ENCODE measurements at places on chromosomes 13 and 19. TPM values are rescaled to one million over a fixed set of nuclear protein-coding genes. Genes with fewer than 3 reads are reported as not detected.
A peak's percentile ranks its signal among the peaks of the same experiment; 100 is the strongest.

The ZNF578 gene
- polyA plus RNA-seq = 5.6 TPM

The TBXA2R gene
- polyA plus RNA-seq = 4.1 TPM

The COL5A3 gene
- 0.86 TPM for polyA plus RNA-seq

The DOCK9 gene
- polyA plus RNA-seq = 70.2 TPM

The TEX101 gene
- polyA plus RNA-seq = not detected

The LGI4 gene
- polyA plus RNA-seq = 3.3 TPM

The IL4I1 gene
- polyA plus RNA-seq = 3.6 TPM

The FXYD7 gene
- 1.3 TPM for polyA plus RNA-seq

The MCEMP1 gene
- polyA plus RNA-seq = 0.66 TPM

The LYPD5 gene
- polyA plus RNA-seq = 0.14 TPM

The GDF15 gene
- 2.8 TPM for polyA plus RNA-seq

The AKT2 gene
- polyA plus RNA-seq = 148 TPM

The KCNN4 gene
- 1.7 TPM for polyA plus RNA-seq

The CNN2 gene
- polyA plus RNA-seq = 161 TPM

The TUBA3C gene
- polyA plus RNA-seq = not detected

The NCAN gene
- polyA plus RNA-seq = 0.14 TPM

The NTF4 gene
- polyA plus RNA-seq = 3.5 TPM

- DNase-seq = no peak
Measured at GRCh38 chr19:18543814-18544475, 572 bp upstream of the FKBP8 start.

GRCh38 chr19:12745166-12745897, 6.3 kb upstream of the BEST2 start:
- DNase-seq = no peak

DNA sequence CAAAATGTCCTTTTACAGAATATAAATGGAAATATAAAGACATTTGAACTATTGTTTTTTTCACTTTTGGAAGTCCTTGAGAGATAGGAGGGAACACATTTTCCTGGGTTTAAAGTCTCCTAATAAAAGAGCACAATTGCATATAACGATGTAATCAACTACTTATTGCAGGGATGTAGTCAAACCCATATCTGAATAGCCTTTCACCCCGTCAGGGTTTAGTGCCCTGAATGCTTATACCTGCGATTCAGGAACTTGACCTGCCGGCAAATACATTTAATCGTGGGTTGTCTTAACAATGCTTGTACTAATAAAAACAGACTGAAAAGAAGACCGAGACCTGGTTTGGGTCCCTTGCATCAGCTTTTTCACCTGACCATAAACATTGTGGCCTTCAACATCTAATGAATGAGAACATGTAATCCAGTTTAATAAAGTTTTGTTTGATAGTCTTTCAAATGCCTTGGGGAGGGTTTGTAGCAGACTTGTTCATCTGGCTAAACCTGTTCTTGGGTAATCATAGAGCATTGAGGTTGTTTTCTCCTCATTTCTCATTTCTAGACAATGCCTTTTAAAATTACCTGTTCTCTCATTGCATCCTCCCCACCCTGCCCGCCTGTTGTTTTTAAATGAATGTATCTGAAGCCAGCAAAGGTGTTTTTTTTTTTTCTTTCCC, 7.0 kb downstream of the KLF5 start:
- no peak for DNase-seq

GRCh38 chr13:60343978-60344377, 53.0 kb upstream of the TDRD3 start:
- DNase-seq = no peak

GRCh38 chr19:30269638-30270037, 102.5 kb upstream of the ZNF536 start:
- no peak for DNase-seq

GRCh38 chr13:105997581-105998550, 537.6 kb downstream of the EFNB2 start:
- peak; percentile 52 for DNase-seq

DNA sequence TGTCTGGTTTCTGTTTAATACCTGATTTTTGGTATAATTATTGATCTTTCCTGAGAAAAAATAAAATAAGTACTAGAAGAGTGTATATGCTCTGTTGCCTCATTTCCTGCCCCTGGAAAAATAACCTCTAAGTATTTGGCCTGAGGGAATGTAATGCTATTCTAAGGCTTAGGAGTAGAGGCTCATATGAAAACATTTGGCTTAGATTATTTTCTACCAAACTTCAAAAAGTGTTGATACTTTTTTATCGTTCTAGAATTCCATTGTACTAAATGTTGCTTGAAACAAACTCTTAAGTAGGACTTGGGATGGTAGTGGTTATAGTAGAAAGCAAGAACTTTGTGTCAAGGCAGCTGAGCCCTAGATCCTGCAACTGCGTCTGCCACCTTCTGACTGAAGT, 57.8 kb downstream of the COG3 start:
- no peak for DNase-seq

DNA sequence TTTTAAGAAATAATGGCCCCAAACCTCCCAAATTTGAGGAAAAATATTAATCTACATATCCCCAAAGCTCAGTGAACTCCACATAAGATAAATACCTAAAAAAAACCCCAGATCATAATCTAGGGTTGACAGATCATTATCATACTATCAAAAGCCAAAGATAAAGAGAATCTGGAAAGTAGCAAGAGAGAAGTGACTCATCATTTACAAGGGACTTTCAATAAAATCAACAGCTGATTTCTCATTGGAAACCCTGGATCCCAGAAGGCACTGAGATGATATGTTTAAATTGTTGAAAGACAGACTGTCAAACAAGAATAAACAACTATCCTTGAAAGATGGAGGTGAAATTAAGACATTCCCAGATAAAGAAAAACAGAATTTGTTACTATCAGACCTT, 199.3 kb downstream of the KCNRG start:
- no peak for DNase-seq

DNA sequence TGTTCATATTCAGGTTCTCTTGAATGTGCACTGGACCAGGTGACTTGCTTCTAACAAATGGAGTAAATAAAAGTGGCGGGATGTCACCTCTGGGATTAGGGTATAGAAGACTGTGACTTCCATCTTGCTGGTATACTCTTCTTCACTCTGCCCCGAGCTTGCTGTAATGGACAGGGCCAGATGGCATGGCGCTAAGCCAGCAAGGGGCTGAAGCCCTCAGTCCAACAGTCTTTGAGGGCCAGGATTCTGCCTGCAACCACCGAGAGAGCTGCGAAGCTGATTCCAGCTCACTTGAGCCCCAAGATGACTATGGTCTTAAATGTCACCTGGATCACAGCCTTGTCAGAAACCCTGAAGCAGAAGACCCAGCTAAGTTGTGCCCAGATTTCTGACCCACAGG, 600.0 kb downstream of the FGF9 start:
- DNase-seq = no peak

GRCh38 chr19:16522559-16523377, 19.5 kb downstream of the CHERP start:
- no peak for DNase-seq

GRCh38 chr13:99226513-99226912, 25.9 kb downstream of the UBAC2 start:
- no peak for DNase-seq

- no peak for DNase-seq
Measured at GRCh38 chr13:100610391-100611347, 22.1 kb upstream of the GGACT start.

DNA sequence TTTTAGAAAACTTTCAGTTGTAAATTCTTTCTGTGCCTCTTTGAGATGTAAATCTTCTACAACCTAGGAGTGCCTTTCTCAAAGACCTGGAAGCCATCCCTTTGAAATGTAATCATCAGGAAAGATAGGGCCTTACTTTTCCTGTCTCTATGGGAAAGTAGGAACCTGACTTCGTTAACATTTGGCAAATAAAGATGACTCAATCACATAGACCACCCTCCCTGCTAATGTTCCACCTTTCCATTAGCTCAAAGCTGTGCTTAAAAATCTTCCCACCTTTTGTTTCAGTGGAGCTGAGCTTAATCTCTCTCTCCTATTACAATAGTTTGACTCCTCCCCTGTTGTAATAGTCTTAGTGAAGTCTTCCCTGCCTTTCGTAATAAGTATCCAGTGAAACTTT, 247.7 kb downstream of the OLFM4 start:
- DNase-seq = no peak

- DNase-seq = no peak
Measured at GRCh38 chr19:14487370-14488125, 8.4 kb downstream of the GIPC1 start.

DNA sequence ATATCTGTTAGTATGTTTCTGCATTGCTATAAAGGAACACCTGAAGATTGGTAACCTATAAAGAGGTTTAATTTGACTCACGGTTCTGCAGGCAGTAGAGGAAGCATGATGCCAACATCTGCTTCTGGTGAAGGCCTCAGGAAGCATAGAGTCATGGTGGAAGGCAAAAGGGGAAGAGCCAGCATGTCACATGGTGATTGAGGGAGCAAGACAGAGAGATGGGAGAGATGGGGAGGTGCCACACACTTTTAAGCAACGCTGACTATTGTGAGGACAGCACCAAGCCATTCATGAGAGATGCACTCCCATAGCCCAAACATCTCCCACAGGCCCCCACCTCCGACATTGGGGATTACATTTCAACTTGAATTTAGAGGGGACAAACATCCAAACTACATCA, 32.8 kb downstream of the COG6 start:
- no peak for DNase-seq

- no peak for DNase-seq
Measured at GRCh38 chr13:70534466-70534865, 426.2 kb upstream of the KLHL1 start.

GRCh38 chr13:67225252-67226159, 4.6 kb downstream of the PCDH9 start:
- DNase-seq = no peak

DNA sequence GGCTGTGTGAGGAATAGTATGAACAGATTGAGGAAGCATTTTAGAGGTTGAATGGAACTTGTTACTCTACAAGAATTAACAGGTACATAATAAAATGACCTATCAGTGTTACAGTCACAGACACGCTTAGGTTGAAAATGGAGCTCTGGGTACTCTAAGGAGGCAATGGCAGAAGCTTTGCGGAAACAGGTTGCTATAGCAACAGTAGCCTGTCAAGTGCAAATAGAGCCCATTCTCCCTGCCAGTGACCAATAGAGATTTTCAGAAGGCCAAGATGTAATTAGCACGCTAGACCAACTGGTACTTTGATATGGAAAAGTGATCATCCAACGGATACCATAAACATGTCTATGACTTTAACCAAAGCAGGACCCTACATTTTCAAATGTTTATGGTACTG, 148.5 kb upstream of the FREM2 start:
- DNase-seq = no peak

GRCh38 chr19:29548483-29549085, 22.8 kb downstream of the VSTM2B start:
- no peak for DNase-seq

DNA sequence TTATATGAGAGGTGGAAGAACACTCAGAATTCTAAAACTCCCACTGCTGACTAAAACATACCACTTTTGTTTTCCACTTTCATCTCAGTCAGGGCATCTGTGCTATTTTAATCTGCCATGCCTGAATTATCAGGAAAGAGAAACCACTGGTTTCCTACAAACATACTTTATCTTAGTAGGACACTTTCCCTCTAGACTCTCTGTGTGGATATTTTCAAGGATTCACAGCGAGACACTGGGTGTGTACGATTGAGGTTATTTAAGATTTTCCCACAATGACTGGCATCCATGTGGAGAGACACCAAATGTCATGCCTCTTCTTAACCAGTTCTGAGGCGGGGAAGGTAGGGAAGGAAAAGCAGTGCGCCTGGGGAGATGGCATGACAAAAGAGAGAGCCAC, 212.2 kb downstream of the ENOX1 start:
- no peak for DNase-seq

GRCh38 chr19:20038358-20039202, 725 bp downstream of the ZNF682 start:
- peak; percentile 4 for DNase-seq

DNA sequence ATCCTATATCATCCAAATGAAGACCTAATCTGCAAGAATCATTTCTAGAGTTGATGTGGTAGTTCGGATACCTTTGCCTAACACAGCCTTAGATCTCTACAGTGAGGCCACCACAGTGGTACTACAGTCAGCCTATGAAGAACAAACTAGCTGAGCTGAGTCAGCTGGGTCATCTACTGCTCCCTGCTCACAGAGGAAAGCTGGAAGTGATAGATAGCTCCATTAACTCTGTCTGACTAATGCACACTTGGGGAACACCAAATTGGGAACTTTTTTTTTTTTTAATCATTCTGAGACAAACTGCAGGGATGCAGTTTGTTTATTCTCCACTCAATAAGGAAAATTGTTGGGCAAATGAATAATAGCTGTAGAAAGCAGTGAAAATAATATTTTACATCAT, 1160.6 kb downstream of the PCDH9 start:
- no peak for DNase-seq

DNA sequence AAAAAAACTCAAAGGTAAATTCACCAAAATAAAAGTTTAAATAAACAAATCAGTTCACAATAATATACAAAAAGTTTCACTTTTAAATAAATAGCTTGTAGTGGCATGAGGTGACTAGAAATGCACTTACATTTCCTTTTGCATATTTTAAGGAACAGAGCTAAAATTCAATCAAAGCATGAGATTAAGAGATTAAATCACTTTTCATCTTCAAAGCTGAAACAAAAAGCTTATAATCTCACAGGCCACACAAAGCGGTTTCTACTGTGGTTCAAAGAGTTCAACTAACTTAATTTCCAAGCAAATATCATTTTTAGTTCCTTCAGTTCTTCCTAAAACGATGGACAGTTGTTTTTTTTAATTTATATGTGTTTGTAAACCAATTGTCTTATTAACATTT, 38.9 kb downstream of the TSC22D1 start:
- no peak for DNase-seq

GRCh38 chr13:40549500-40550094, 116.8 kb downstream of the FOXO1 start:
- DNase-seq = no peak

GRCh38 chr19:16293118-16294091, 31.2 kb upstream of the KLF2 start:
- peak; percentile 91 for DNase-seq

DNA sequence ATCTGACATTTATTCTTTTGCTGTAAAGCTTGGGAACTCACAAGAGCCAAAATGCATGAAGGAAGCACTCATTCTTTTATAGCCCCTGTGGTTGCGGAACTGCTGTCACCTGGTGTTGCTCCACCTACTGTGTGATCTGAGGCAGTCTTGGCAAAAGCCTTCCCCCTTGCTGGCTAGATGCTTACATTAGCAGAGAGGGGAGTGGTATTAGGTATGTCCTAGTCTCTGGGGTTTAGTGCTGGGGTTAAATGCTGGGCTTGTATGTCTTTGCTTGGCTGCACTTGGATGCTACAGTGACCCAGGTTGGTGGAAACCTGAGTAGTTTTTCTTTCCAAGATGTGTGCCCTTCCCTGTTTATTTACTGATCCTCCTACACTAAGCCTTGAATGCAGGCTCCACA, 99.3 kb downstream of the WDFY2 start:
- no peak for DNase-seq

GRCh38 chr19:46221981-46222610, 7.4 kb upstream of the IGFL1 start:
- DNase-seq = no peak

Data from right renal pelvis (tissue), 4 donors.